ENCODE measurements at places on chromosomes 2 and 18.

DNA sequence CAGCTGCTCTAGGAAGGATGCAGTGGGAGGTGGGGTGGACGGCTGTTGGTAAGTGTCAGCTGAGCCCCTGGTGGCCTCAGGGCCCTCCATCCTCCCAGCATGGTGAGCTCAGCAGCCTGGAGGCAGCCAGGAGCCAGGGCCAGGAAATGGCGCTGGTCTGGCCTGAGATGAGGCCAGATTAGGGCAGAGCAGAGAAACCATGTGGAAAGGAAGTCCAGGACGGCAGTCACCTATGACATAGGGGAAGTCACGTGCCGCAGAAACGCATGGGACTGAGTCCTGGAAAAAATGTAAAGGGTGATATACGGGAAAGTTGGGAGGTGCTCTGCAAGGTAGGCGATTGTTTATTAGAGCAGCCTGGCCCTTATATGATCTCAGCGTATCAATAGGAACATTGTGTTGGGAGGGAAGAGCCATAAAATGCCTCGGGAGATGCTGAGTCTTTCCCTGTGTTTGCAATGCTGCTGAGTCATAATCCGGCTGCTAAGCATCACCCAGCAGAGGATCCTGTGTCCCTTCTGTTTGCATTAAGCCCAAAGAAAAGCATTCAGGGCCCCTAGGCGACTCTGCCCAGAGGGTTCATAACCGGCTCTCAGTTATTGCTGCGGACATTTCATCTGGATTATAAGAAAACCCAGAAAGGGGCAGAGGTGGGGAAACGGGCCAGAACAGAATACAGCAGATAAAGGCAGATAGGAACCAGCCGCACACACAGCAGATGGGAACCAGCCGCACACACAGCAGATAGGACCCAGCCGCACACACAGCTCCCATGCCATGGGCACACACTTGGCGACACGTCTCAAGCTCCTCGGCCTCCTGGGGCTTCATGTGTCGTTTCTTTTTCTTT, 30.3 kb upstream of the B3GNT7 start:
- no peak for DNase-seq

- DNase-seq: no peak
Measured at GRCh38 chr2:133837441-133838094, 269.3 kb upstream of the NCKAP5 start.

- DNase-seq: no peak
Measured at GRCh38 chr2:239793086-239793485, 232.1 kb downstream of the NDUFA10 start.

DNA sequence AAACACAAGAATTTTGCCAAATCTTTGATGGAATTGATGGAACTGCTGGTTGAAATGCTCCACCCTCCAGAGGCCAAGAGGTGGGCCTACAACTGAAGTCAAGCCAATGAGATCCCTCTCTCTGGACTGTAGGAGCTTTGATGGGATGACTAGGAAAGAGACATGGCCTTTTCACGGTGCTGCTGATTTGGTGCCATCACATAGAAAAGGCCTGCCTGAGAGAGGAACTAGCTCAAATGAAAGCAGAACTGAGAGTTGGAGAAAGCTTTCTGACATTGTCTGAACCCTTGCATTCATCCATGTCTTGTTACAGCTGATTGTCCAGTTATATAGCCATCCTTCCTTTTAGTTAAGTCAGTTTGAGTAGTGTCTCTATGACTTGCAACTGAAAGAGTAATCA, 283.8 kb upstream of the LYPD1 start:
- no peak for DNase-seq

- DNase-seq: no peak
Measured at GRCh38 chr2:230330725-230331124, 3.7 kb downstream of the SP140L start.

DNA sequence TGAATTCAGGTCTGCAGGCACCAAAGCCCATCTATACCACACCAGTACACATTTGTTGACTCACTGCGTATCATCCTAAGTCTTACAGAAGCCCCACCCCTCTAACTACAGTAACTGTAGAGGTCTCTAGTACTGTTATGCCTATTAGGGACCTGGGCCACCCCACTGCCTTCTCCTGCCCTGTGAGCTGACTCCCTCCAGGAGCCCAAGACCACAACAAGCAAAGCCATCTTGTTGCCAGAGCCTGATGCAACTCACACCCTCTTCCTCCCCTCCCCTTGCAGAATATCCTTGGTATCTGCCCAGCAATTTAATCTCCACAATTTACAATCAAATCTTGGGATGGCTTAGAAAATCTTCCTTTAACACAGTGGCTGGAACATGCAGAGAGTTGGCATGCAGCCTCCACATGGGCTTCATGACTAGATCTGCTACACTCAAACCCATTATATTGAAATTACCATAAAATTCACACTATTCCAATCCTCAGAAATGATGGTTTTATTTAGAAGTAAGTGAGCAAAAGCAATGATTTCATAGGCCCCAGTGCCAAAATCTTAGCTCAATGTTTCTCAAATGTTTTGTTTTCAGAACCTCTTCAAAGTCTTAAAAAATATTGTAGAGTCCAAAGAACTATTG, 17.7 kb upstream of the CYP1B1 start:
- no peak for DNase-seq

DNA sequence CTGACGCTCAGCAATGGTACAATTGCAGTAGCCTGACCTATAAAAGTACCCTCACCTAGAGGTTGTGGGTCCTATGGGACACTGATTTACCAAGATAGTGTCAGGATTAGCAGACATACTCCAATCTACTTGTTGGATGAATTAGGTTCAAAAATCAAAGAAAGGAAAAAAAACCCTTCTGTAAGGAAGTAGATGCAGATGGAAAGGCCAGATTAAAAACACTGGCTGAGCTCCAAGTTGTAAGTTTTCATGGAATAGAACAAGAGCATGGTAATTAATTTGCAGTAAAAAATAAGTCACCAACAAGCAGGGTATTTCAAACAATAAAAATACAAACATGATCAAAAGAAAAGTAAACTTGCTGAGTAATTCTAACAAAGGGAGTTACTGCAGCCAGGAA, 26.4 kb downstream of the IDH1 start:
- DNase-seq: no peak

- DNase-seq: no peak
Measured at GRCh38 chr2:198595721-198596120, 791.3 kb downstream of the PLCL1 start.

GRCh38 chr2:224284134-224284946, 117.6 kb downstream of the FAM124B start:
- DNase-seq: no peak

- no peak for DNase-seq
Measured at GRCh38 chr2:231319867-231320266, 75.6 kb upstream of the B3GNT7 start.

- DNase-seq: no peak
Measured at GRCh38 chr2:119263025-119263424, 39.4 kb downstream of the STEAP3 start.

- DNase-seq: no peak
Measured at GRCh38 chr18:5444269-5444668, 99.5 kb downstream of the EPB41L3 start.

DNA sequence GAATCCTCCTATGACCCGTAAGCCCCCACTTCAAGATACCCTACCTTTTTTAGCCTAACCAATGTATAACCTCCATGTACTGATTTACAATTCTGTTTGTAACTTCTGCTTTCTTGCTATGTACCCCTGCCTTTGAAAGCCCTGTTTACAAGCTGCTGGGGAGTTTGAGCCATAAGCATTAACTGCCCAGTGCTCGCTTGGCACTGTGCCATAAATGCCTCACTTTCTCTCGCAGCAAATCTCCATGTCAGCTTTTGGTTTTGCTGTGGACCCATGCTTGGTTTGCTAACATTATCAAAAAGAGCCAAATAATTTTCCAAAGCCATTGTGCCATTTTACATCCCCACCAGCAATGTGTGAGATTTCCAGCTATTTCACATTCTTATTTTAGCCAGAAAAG, 51.8 kb downstream of the TEX51 start:
- DNase-seq: no peak

DNA sequence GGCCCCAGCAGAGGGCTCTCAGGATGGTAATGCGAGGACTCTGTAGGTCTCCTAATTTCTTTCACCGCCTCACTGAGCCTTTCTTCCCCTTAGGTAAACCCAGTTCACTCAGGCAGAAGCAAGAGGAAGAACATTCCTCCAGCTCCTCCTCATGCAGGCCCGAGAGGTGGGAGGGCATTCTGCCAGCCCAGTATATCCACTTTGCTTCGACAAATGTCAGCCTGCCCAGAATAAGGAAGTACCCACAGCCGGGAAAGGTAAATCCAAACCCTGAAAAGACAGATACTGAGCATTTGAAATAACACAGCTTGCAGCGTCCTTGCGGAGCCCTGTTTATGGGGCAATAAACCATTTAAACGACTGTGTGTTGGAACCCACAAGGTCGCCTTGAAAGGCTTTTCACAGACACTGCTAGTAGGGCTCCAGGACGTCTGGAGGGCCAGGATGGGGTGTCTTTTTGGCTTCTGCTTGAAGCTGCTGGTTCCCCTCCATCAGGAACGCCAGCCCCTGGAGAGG, 63.0 kb upstream of the STPG4 start:
- peak; percentile 24 for DNase-seq

DNA sequence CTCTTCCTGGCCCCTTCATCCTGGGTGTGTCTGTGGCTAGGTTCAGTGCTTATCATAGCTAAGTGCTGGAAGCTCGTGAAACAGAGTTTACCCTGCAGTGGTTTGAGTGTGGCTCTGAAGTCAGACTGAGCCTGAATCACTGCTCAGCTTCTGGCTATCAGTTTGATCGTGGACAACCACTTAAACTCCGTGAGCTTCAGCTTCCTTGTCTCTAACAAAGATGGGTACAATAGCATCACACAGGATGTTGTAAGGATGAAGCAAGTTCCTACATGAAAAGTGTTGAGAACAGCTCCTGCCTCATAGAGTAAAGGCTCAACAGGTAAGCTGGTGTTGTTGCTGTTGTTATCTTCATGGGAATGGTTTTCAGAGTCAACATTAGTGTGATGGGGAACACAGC, 210.3 kb downstream of the CLIP4 start:
- no peak for DNase-seq

DNA sequence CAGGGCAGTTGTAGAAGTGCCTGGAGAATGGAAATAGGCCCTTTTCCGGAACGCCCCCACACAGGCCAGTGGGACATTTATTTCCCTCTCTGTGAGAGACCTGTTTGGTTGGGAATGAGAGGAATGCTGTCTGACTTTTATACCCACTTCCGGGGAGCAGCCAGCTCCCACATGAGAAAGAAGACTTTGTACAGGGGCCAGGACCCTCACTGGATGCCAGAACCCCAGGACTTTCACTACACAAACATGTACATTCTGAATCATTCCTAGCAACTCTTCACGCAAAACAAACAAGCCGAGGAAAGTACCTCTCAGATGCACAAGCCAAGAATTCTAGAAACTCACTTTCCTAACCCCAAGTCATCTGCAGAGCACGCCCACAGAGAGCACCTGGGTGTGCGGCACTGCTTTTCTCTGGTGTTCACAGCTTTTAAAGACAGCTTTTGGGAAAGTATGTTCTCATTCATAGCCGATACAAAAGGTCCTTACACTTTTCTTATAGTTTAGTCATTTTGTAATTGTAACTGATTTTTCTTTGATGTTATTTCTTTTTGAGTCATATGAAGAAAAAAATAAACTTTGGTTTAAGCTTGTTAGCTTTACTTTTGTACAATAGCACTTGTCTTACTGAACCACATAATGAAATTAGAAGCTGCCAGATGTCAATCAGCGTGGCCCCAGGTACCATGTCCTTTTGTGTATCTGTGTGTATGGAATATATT, 856.1 kb upstream of the ID2 start:
- no peak for DNase-seq

DNA sequence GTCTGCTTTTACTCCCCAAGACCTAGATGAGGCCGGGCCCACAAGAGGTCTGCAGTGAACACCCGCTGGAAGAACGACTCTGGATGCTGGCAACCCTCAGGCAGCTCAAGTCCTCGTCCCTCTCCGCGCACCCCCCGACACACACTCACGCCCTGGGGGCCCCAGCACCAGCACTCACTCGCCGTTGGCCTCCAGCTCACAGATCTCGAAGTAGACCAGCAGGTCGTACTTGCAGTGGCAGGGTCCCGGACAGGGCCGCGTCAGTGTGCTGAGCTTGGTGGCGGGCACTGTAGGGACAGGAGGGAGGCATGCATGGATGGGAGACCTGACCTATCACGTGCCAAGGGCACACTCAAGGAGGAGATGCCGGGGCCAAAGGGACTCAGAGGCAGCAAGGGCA, 49.4 kb downstream of the AQP12A start:
- DNase-seq: no peak

GRCh38 chr18:65735155-65735554, 15.7 kb upstream of the CDH7 start:
- no peak for DNase-seq
